ENCODE measurements at places on chromosomes 12 and 14.

DNA sequence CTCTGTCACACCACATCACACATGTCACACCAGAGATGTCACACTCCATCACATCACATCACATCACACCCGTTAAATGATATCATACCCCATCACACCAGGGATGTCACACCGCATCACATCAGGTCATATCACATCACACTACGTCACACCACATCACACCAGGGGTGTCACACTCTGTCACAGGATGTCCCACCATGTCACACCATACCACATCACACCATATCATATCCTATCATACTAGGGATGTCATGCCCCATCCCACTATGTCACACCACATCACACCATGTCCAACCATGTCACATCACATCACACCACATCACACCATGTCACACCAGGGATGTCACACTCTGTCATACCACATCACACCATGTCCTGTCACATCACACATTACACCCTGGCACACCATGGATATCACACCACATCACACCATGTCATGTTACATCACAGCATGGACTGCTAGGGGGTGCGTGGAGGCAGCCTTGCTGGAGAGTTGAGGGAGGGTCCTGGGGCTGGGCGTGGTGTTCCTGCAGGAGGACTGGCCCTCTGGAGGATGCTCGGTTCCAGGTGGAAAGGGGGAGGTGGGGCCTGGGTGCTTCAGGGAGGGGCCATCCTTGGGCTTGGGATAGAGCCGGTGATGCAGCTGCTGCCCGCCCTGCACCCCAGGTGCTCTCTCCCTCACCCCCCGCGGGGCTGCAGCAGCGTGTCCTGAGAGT is 134.6 kb downstream of the TMEM121 start:
- no peak for DNase-seq

DNA sequence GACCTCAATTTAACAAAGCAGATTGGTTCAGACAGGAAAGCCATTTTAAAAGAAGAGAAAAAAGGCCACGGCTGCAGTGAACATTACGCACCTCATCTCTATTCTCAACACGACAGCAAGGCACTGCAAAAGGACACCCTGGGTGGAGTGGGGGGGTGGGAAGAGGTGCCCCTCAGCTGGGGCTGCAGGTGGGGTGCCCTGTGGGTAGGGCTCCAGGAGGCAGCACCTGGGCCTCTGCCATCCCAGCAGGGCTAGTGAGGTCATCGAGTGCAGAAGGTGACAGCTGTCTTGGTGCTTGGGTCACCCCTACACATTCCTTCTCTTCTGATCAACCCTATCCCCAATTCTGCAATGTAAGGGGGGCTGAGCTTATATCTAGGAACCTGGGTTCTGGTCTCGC is 142.9 kb upstream of the PRMT8 start:
- no peak for DNase-seq

- no peak for DNase-seq
Measured at GRCh38 chr14:104898195-104898558, 26.5 kb upstream of the PLD4 start.

DNA sequence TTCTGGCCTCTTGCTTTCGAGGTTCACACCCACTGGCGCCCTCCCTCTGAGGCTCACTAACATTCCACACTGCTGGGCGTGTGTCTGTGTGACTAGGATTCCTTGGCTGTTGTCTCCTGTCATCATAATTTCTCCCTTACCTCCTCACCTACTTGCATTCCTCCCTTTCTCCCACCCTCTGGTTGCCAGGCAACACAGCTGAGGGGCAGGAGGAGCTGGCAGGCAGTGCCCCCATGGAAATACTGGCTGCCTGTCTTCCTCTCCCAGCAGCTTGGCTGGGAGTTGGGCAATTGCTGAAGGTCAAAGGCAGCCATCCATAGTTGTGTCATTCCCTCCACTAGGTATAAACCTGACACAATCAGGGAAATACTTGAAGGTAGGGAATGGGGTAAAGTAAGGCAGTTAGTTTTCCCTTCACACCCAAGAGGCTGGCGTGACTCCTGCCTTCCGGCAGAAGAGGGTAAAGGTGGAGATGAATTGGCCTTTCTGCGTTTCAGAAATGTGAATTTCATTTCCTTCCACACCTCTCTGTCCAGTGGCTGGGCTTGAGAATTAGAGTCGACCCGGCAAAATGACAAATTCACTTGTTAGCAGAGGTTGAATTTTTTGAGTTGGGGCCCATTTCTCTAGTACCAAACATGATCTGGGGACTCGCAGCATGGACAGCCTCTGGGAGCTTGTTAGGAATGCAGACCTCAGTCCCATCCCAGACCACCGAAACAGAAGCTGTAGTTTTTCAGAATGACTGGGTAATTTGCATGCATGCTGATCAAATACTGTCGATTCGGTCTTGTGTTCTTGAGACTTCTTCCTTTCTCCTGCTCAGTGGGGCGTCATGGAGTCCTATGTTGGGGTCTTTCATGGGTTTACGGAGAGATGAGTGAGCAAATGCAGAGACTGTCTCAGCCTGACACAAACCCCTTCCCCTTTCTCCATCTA is 24.3 kb upstream of the EMP1 start:
- peak; percentile 65 for DNase-seq

DNA sequence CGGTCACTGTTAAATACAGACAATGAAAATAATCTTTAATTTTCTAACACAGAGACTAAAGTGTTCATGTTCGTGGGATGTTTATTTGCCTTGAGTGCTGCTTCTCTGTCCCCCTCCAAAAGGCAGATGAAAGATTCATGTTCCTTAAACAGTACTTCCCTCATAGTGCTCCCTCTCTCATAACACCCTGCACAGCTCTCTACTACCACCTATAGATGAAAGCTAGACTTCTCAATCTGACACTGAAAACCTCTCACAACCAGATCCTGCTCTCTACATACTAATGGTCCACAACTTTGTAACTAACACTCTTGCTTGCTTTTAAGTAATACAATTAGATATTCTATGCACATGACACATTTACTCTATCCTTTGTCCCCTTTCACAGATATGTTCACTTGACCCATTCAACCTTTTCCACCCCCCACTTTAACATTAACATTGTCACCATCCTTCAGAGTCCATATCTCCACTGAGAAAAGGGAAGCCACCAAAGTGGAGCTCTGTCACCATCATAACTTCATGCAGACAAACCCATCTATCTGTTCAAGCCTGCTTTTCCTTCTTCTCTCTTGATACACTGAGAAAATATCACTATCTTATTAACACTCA is 266.4 kb upstream of the USP15 start:
- peak; percentile 12 for DNase-seq
